ENCODE measurements at places on chromosomes 2 and 18.

- no peak for DNase-seq
Observed at GRCh38 chr2:198545411-198545810, 741.0 kb downstream of the PLCL1 start.

GRCh38 chr2:211877061-211877460 lies 661.5 kb downstream of the ERBB4 start:
- no peak for DNase-seq

GRCh38 chr2:153074207-153074606 lies 355.8 kb downstream of the ARL6IP6 start:
- DNase-seq, result no peak

- DNase-seq, result no peak
Observed at GRCh38 chr2:181153886-181154285, 173.5 kb downstream of the UBE2E3 start.

GRCh38 chr18:25734336-25734735 lies 356.1 kb downstream of the SS18 start:
- DNase-seq, result no peak

GRCh38 chr2:189681903-189682302 lies 7.4 kb downstream of the ANKAR start:
- DNase-seq, result no peak

- DNase-seq, result no peak
Observed at GRCh38 chr18:2970772-2971659, 41.9 kb downstream of the LPIN2 start.
